ENCODE measurements at places on chromosomes 5 and 9.

DNA sequence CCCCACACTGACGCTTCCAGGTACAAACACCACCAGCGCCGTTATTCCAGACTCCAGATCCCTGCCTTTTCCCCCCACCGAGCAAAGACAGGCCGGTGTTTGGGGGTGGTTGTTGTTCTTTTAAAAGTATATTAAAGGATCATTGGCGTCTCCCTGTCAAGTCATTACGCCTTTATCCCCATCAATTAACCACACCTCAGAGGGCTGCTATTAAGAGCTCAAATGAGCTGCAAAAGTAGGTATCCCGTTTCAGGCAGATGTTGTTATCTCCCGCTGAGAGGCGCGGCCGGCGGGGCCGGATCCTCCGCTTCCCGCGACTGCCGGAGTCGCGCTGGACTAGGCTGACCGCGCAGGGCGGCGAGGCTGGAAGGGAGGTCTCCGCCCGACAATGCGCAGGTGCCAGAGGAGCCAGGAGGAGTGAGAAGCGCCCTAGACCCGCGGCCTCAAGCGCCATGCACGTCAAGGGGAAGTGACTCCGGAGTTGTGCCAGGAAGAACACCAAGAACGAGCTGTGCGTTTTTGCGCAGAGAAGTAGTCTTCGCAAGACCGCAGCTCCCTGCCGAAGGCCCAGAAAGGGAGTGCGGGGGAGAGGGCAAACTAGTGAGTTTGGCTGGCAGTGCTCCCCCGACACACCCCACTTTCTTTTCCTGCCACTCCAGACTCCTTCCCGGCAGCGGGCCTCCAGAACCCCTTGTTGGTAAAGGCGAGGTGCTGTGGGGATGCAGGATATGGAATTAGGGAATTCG lies 8.2 kb downstream of the NR2F1-AS1 start:
- DNase-seq = no peak

GRCh38 chr5:34690301-34690700 lies 34.2 kb downstream of the RAI14 start:
- no peak for DNase-seq

- DNase-seq = no peak
Measured at GRCh38 chr5:124948062-124948753, 201.8 kb upstream of the ZNF608 start.

GRCh38 chr9:127280880-127281660 lies 16.5 kb downstream of the GARNL3 start:
- DNase-seq = no peak

- no peak for DNase-seq
Measured at GRCh38 chr9:28720746-28721145, 1147.5 kb upstream of the C9orf72 start.

DNA sequence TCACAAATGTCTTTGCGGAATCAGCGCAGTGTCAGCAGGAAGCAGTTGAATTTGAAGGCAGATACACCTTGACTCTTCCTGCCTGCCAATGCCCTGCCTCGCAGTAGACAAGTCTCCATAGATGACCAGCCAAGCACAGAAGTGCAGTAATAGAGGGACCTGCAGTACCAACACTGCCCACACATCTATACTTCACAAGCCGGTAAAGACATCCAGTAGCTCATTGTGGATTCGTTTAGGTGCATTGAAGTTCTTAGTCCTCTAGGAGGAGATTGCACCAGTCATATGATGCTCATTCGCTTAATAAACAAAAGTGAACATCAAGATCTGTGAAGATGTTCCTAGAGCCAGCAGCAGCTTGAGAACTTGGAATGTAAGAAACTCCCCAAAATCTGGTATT lies 7.1 kb upstream of the IFNA2 start:
- no peak for DNase-seq

DNA sequence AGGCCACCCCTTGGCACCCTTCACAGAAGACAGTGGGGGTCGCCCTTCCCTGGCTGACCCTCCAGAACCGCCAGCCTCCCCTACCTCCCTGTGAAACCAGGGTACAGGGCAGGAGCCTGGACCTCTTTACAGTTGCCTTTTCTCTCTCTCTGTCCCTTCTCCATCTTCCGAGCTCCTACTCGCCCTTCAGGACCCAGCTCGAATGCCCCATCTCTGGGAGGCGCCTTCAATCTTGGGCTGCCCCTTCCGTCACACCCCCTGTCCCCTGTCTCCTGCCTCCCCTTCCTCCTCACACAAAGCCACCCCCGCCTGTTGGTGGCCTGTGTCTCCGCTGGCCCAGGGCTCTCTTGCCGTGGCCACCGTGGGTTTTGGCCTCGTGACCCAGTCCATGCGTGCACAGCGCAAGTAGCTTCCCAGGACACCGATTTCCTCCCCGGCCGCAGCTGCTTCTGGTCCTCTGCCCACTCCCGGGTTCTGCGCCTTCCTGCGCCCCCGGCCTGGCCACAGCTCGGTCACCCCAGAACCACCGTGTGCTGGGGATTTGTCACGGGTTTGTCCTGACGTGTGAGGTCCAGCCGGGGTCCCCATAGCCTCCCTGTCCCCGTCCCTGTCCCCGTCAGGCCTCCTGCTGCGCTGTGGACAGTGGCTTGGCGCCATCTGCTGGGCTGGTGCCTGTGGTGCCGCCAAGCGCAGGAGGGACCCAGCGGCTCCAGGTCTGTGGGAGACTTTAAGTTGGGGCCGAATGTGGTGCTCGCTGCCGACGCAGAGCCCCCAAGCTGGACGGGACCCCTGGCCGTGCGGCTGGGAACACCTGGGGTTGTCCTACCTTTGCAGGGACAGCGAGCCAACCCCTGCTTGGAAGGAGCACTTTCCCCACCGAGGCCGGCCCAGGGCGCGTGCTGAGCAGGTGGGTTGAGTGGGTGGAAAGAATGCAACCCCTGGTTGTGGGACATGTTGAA lies 4.0 kb upstream of the TMEM250 start:
- DNase-seq = peak; percentile 50

DNA sequence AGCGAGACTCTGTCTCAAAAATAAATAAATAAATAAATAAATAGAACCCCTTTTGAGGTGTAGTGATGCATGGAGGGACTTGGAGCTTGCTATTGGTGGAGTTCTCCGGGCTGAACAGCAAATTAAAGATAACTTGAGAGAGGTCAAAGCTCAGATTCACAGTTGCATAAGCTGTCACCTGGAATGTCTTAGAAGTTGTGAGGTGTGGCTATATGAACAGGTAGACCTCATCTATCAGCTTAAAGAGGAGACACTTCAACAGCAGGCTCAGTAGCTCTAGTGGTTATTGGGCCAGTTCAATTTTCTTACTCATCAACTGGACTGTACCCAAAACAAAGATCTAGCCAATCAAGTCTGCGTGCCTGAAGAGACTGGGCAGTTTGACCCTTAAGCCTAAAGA lies 11.7 kb upstream of the STING1 start:
- no peak for DNase-seq

DNA sequence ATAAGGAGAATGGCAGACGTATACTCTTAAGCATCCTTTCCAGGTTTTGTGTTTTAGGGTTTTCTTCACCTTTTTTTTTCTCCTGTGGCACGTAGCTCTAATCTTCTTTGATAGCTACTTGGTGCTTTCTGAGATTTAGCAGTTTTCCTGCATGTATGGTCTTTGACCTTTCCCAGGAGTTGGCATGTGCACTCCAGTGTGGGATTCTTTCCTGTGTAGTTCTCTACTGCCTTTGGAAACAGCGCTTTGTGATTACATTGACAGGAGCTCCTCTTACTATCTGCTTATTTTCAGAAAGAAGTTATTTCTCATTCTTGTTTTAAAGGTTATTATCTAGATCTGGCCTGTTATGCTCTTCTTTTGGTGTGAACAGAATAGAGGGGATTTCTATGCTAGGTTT lies 65.5 kb downstream of the UNC13B start:
- no peak for DNase-seq

DNA sequence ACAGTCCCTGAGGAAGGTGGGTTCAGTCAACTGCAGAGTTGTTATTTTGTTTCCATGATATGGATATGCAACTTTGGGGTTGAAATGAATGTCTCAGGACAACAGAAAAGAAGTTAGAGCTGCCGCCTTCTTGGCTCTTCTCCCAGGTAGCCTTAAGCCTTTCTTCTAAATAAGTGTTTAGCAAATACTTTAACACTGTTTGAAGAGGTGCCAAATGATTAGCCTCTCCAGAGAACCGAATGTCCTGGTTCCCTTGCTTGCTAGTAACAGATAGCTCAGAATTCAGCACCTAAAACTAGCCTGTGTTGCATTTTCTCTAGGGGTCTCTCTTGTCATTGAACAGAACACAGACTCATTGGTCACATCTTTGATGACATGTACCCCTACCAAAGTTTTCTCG lies 127.7 kb upstream of the PIK3R1 start:
- DNase-seq = no peak

DNA sequence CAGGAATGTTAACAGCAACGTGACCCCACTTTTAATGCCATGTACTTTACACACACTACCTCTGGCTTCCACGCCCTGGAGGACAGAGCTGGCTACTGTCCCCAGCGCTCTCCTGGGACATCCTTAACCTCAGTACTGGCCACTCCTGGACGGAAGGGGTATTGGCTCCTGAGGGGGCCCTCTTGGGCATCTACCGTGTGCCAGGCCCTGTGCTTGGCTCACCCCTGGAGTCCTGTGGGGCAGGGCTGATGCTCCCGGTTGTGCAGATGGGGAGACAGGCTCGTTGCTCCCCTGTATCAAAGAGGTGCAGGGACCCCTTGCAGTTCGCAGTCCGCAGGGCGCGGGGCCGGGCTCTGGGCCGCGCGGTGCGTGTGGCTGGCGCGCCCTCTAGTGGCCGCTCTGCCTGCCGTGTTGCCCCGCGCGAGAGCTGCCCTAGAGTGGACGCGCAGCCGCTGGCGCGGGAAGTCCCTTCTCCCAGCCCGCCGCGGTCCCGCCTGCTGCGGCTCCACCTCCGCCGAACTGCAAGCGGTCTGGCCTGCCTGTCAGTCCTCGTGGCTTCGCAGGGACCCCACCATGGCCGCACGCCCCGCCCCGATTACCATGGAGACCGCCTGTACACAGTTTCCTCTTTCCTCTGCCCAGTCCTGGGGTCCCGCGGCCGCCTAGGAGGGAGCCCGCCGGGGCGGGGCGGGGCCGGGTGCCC lies at the start of gene WDR38:
TSS of gene WDR38 (plus strand) at position 632 of the 703 bp plus-strand sequence. CDS start 72 bp downstream, outside the sequence.
- peak; percentile 54 for DNase-seq

- no peak for DNase-seq
Measured at GRCh38 chr5:177430972-177431316, 4.5 kb downstream of the GRK6 start.

DNA sequence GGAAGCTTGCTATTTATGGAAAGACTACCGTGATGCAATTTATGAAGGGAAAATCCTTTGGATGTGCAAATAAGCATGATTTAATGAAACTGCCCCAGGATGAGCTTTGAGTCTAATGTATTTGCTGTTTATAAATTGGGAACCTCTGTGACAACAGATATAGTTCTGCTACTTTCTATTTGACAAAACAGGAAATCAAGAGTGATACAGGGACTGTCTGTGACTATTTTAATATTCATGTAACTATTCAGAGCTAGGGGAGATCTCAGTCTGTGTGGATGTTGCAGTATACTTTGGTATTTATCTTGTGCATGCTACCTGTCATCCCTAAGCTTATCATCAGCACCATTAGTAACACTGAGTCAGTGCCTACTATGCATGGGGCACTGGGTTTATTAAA lies 132.1 kb downstream of the PDZD2 start:
- no peak for DNase-seq

GRCh38 chr9:100589582-100589981 lies 11.7 kb downstream of the CAVIN4 start:
- no peak for DNase-seq

- no peak for DNase-seq
Measured at GRCh38 chr9:137220317-137221094, 1.5 kb downstream of the RNF208 start.

DNA sequence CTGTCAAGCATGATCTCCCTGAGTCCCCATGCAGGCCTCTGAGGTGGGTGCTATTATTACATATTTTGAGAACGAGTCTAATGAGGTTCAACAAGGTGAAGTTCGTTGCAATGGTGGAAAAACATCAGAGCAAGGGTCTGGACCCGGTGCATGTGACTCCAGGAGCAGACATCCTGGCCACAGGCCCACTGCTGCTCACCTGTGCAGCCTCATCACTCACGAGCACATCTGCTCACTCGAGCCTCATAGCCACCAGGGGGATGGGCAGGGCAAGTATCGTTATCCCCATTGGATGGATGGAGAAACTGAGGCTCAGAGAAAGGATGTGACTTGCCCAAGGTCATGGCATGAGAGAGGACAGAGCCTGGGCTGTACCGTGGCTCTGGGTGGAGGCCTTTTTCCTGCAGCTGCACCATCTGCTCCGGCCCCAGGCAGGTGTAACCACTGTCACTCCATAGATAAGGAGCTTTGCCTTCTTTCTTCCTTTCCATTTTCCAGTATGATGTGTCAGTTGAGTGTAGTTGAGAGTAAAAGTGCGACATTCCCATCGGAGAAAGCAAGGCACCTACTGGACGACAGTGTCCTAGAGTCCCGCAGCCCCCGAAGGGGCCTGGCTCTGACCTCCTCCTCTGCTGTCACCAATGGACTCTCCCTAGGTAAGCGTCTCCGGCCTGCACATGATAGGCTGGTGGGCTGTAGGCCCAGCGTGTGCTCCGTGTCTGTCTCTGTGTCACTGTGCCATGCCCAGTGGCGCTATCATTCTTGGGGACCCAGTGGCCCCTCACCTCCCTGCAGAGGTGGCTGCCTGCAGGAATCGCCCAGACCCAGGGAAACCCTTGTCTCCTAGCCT lies 68.4 kb upstream of the GARNL3 start:
- no peak for DNase-seq

DNA sequence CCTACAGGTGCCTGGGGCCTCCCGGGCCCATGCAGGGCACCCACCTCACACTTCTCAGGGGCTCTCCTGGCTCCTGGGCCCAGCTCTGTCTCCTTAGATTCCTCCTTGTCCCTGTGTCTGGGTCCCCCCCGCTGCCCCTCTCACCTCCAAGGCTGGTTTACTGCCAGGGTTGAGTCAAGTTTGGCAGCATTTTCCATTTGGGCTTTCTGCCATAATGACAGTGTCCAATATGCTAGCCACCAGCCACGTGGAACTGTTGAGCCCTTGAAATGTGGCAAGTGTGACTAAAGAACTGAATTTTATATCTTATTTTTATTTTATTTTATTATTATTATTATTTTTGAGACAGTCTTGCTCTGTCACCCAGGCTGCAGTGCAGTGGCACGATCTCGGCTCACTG lies 1.9 kb downstream of the TTC16 start:
- no peak for DNase-seq

GRCh38 chr9:135990468-135991429 lies 29.6 kb upstream of the UBAC1 start:
- no peak for DNase-seq

DNA sequence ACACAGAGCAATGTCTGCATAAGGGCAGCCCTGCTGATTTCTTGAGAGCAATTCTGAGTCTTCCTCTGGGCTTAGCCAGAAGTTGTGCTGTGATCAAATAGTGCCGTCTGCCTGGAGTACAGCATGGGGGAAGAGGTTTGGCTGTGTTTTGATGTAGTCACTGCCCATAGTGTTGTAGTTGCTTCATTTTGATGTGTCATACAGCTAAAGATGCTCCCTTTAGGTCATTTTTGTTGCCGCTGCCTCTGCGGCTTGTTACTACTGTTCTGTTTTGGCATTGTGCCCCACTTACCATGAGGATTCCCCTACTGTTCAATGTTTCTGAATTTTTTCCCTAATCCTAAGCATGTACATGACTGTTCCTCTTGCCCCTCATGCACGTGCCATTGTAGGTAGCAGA lies 23.0 kb downstream of the SLC36A1 start:
- DNase-seq = no peak

All from activated CD8-positive, alpha-beta memory T cell treated with anti-CD3 and anti-CD28 coated beads for 4 hours (primary cell).